Daoy (cell line): ENCODE measurements at places on chromosomes 2 and 18.

DNA sequence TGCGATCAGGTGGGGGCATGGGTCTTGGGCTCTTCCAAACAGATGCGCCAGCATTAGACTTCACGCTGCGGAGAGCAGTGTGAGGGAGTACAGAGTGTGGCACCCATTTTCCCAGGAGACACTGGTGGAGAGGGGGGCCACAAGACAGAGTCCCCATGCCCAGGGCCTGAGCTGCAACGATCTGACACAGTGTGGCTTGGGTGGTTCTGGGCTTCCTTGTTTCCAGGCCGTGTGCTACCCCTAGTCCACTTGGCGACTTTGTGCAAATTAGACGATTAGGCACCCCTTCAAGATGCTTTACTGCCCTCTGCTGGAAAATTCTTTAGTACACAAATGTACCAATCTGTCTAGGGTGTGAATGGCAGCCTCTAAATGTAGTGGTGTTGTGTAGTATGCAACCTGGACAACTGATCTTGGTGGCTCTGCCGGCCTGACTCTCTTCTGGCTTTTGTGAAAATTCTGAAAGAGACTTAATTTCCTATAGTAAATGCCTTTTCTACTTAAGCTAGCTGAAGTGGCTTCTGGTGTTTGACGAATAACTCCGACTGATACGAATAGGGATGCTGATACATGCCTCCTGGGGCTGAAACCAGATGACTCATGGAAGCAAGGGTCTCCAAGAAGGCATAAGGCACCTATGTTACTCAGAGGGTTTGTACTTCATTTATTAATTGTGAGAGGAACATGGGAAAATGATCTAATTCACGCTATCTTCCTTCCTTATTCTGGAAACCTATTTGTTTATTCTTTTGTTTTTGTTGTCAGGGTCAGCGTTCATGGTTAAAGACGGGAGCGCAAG is 92.3 kb upstream of the SMAD2 start:
- DNase-seq, result peak; percentile 62

DNA sequence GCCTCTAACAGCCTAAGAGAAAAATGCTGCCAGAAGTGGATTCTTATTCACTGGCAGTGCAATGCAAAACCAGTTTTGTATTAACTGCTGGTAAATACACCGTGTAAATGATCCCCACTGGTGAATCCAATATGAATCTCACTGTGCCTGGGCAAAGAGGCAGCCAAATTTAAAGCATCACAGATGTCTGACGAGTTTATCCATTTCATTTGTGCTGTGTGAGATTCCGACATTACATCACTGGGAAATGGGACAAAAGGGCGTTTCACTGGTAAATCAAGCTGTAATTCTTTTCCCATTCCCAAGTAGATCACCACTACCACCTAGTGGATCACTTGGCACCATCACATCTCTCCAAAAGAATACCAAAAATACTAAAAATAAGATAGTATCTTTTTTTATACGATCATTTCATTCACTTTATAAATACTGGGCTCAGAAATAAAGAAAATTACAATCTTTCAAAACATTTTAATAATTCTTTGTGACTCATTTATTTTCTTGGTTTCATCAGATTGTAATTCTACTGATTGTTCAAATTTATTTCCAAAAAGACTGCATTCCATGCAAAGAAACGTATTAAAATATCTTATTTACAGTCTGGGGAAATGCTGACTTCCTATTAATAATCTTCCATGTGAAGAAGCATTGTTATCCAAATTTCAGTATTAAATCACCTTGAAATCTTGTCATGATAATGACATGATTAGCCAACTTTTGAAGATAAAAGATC is 125.6 kb downstream of the GRB14 start:
- peak; percentile 48 for DNase-seq

DNA sequence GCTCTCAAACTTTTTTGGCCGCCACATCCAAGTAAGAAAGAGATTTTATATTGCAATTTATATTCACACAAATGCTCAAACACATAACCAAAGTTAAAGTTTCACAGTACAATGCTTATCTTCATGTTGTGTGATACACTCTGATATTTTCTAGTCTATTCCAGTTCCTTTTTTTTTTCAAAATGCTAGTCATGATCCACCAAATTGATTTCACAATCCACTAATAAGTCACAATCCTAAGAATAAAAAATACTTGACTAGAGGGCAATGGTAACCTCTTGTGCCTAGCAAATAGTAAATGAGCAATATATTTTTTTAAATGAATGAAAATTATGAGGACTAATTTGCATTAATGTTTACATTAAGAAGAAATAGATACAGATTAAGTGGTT is 5.8 kb upstream of the PTPN4 start:
- no peak for DNase-seq

DNA sequence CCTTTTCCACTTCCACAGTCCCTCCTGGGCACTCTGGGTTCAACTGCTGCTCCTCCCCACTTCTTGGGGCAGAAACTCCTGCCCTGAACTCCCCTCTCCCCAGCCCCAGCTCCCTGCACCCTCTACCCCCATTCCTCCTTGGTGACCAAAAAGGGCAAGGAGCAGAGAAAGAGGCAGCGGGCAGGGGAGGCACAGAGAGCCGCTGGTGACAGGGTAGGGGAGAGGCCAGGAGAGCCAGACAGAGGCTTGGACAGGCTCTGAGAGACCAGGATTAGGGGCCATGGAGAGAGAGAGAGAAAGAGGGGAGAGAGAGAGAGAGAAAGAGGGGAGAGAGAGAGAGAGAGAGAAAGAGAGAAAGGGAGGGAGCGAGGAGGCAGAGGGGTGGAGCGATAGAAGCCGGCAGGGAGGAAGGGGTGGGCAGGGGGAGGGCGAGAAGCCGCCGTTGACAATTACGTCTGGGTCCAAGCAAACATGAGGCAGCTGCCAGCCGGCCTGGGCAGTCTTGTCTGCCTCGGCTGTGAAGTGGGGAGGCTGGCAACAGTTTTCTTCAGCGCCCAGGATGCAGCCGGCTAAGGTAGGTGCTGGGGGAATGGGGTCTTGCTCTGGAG is at the start of gene KCNIP3:
KCNIP3 (plus strand) TSS at position 468 of the 608 bp plus-strand sequence; CDS start at position 560, 92 bp downstream.
- DNase-seq, result peak; percentile 25

DNA sequence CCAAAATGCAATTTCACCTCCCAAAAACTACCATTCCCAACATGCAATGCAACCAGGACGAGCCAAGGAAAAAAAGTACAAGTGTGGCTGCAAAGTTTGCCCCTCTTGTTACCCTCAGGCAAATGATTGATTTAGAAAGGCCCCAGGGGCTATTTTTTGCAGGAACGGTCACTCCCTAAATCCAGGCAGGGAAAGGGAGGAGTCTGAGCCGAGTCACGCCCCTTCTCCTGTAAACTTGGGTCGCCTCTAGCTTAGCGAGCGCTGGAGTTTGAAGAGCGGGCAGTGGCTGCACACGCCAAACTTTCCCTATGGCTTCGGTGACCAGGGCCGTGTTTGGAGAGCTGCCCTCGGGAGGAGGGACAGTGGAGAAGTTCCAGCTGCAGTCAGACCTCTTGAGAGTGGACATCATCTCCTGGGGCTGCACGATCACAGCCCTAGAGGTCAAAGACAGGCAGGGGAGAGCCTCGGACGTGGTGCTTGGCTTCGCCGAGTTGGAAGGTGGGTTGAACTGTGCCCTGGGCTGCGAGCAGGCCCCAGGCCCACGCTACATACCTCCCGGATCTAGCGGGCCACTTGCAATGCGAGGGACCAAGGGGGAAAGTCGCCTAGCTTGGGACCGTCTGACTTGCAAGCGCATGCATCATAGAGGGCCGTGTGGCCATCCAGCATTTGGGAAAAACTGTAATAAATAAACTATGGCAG is at the start of gene GALM:
GALM (plus strand) TSS at position 261 of the 702 bp plus-strand sequence; CDS start at position 309, 48 bp downstream.
- DNase-seq, result peak; percentile 78
